Right lobe of liver (tissue), 6 donors: ENCODE measurements at places on chromosomes 2 and 18.

DNA sequence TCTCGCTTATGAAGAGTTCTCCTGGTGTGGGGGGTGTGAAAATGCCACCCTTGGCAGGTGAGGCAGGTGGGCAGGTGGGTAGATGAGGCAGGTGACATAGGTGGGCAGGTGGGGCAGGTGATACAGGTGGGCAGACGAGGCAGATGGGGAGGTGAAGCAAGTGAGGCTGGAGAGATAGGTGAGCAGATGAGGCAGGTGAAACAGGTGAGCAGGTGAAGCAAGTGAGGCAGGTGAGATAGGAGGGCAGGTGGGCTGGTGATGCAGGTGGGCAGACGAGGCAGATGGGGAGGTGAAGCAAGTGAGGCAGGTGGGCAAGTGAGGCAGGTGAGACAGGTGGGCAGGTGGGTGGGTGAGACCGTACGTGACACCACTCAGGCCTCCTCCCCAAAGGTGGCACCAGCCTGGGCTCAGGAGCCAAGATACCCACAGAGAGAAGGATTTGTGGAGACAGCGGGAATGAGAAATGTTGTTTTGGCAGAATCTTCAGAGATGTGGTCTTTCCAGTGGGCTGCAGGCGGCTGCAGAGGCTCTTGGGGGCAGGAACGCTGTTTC lies 232.3 kb upstream of the MYT1L start:
- no peak for DNase-seq

DNA sequence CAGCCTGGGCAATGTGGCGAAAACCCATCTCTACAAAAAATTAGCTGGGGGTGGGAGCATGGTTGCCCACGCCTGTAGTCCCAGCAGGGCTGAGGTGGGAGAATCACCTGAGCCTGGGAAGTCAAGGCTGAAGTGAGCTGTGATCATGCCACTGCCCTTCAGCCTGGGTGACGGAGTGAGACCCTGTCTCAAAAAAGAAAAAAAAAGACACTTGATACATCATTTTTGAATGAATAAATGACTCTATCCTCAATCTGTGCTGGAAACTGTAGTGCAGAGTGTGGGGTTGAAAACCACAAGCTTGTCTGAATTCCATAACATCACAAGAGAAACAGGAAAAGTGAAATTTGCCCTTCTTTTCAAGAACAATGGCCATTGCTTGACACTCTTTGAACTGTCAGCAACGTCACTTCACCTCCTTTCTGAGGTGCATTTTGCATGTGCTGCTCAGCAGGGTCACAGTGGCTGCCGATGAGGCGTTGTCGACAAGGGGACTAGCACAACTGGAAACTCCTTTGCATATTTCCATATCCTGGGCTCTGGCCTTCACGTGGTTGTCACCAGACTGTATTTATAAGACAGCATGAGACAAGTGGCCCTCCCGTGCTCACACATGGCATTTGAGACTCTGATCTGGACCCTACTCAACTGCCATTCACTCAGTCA lies 54.2 kb downstream of the DDX1 start:
- no peak for DNase-seq

DNA sequence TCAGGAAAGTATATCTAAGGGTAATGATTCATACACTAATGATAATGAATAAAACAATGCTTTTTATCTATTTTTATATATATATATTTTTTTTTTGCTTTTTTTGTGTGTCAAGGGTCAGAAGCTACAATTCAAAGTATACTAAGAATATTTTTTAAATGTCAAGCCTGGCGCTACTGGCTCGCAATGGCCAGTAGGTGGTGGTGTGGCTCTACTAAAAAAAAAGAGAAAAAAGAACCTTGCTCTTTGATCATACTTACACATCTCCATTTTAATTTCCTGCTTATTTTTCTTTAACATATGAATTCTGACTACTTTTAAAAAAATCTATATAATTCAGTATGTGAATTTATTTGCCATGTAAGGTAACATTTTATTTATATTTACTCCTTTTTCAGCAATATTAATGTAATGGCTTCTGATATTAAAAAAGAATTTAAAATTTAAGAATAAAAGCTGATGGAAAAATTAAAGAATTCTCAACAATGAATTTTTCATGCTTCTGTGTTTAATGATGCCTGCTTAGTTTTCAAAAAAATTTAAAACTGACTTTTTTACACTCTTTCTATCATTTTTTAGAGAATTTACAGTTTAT lies 232.9 kb downstream of the GULP1 start:
- no peak for DNase-seq

DNA sequence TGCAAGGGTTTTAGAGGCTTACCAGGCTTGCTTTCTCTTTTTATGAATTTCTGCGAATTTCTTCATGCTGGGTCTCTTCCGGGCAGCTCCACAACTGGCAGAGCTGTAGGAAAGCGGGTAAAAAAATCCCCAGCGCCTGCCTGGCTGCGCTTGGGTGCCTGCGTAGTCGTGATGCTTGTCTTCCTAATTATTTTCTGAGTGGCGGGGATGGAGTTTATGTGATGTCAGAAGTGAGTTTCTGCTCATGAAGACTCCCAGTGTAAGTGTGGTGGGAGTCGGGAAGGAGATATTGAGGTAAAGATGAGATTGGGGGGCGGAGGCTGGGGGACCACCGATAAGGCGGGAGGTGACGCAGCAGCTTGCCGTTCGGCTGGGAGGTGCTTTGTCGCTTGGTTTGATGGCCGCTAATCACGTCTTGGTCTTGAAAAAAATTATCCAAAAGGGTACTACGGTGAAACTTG lies 229.8 kb downstream of the LDLRAD4 start:
- DNase-seq = no peak

- DNase-seq = no peak
Measured at GRCh38 chr2:162890690-162891311, 52.2 kb upstream of the KCNH7 start.

DNA sequence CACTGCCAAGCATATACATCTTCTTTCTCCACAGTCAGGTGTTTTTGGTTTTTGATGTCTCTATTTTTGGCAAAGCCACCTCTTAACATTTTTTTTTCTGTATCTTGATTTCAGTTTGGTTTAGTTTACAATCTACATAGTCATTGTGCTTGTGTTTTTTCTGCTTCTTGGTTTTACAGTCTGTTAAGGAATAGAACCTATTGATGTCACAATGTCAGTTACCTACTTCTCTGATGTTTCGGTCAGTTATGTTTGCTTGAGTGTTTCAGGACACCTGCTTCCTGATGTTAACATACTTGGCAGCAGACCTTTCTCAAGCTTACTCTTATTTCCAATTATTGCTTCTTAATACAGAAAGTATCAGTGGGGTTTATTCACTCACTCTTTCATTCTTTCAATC lies 253.3 kb downstream of the SPAG16 start:
- DNase-seq = no peak

GRCh38 chr2:188984680-188985079 lies 10.5 kb downstream of the COL3A1 start:
- DNase-seq = no peak

DNA sequence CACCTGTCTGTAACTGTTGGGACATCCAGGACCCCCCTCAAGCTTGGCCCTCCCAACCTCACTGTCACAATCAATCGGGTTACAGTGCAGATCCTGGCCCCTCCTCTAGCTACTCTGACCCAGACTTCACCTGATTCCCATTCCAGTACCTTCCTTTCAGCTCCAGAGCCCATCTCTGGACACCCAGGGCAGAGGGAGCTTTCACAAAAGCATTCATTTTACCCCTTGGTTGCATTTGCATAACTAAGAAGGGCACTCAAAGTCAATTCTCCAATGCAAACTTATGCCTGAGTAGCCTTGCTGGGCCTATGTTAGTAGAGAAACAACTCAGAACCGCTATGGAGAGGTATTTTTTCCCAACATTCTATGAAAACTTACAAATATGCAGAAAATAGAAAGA lies 7.4 kb downstream of the ZAP70 start:
- no peak for DNase-seq

DNA sequence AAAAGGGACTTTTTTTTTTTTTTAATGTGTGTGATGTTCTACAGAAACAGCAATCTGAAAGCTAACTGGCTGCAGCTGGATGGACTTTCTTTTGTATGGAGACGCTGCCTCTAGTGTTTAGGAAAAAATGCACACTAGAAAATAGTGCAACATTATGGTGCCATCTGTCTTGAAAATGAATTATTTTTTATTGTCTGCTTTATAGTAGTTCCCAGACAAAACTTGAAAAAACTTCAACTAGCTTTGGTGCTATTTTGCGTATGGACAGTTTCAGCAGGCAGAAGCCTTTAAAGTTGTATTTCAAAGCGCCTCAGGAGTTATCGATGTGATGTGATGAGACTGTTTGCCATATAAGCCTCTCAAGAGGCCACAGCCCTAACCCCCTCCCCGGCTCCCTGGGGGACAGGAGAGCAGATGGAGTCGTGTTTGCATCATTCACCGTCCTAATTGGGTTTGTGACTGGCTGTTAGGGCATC lies 86.9 kb downstream of the LTBP1 start:
- no peak for DNase-seq

DNA sequence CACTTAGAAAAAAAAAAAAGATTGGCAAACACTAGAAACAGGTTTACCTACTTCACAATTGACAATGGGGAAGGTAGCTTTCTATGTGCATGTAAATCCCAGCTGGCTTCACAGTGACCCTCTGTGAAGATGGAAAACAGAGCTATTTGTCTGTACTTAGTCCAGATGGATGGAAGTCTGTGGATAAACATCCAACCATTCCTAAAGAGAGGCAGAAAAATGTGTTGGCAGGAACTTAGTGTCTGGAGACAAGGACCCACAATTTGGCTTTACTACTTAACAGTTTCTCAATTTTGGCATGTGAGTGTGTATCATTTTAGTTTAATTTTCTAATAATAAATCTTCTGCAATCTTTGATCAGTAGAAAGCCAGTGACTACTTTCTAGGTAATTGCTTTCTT lies 154.4 kb downstream of the RAD51AP2 start:
- DNase-seq = no peak

DNA sequence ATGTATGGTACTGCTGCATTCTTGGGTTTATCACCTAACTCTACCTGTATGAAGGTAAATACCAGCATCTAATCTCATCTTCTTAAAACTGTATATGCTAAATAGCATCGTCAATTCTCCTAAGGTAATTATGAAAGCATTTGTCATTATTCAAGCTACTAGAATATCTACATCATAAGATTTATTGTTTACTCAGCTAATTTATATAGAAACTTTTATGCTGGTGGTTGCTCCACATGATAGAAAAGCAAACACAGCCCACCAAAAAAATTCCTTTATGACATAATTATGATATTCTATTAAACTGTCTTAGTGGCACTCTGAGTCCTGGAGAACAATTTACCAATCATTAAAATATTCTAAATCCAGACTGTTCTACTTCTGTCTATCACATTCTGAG lies 1226.1 kb upstream of the NRXN1 start:
- DNase-seq = no peak

- peak; percentile 59 for DNase-seq
Measured at GRCh38 chr2:177165061-177165583, 47.5 kb upstream of the HNRNPA3 start.

GRCh38 chr2:11307764-11308415 lies 36.5 kb downstream of the ROCK2 start:
- no peak for DNase-seq

GRCh38 chr2:207492461-207492860 lies 37.3 kb upstream of the CREB1 start:
- DNase-seq = no peak

- DNase-seq = no peak
Measured at GRCh38 chr18:64718808-64719207, 569.9 kb upstream of the LINC00305 start.

GRCh38 chr2:129861666-129862288 lies 117.7 kb upstream of the RAB6C start:
- no peak for DNase-seq

- DNase-seq = peak; percentile 99
Measured at GRCh38 chr2:219229305-219230058, at the start of the genes ANKZF1 and ATG9A. ANKZF1 (plus strand) TSS chr2:219229806; CDS start chr2:219230258, 452 bp downstream. ATG9A (minus strand) TSS chr2:219229636; CDS start chr2:219228024, 1,612 bp downstream.

DNA sequence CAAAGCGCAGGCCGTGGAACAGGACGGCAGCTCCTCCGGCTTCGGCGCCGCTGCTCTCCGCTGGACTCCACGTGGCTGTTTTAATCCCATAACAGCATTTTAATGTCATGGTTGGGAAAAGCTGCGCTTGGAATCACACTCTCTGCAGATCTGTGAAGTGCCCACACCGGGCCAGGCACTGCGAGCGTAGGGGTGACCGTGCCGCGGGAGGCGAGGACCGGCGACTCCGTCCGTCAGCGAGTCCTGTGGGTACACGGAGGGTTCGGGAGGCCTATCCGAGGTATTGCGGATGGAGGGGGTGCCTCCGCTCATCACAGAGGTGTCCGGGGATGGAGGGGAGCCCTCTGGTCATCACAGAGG lies 198.0 kb upstream of the SALL3 start:
- no peak for DNase-seq

DNA sequence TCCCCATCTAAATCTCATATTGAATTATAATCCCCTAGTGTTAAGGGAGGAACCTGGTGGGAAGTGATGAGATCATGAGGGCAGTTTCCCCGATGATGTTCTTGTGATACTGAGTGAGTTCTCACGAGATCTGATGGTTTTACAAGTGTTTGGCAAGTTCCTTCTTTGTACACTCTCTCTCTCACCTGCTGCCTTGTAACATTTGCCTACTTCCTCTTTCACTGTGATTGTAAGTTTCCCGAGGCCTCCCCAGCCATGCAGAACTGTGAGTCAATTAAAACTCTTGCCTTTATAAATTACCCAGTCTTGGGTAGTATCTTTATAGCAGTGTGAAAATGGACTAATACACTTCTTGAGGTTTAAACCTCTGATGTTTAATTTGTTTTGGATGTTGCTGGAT lies 177.5 kb downstream of the CD8B2 start:
- no peak for DNase-seq

- no peak for DNase-seq
Measured at GRCh38 chr2:220117025-220117424, 489.6 kb downstream of the SLC4A3 start.

DNA sequence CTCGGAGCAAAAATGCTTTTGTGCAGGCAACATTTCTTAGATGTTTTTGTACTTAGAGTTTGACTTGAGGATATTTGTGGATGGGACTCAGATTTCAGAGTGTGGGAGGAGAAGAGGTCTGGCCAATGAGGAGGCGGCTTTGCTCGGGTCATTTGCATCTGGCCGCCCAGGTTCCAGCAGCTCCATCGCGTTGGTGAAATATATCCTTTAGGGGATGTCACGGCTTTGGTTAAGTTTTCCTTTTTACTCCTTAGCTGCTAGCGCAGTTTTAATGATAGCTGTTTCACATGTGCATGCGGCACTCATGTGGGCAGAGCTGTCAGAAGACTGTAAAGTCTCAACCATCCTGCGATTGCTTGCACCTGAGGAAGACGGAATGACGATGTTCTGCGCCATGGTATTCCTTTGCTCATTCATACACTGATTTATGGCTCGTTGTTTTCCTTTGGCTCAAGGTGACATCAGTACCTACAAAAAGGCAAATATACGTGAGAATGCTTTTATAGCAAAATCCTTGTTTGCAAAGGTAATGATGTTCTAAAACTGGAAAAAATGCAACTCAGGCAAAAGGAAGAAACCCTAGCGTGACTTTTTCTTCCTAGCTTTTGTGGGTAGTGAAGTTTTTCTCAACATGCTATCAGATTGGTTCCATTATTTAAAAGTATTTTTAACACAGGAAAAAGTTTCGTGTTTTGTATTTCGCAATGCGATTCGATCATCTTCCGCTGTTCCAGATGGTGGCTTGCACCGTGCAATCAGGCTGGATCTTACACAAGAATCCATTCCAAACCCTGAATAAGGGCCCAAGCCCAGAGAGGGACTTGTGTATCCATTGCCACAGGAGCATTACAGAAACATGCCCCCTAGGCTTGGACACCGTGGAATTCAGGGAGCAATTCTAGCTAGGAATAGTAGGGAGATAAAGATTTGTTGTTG lies 70.5 kb upstream of the ZNF516 start:
- DNase-seq = peak; percentile 55

GRCh38 chr2:64848945-64849344 lies 140.3 kb upstream of the SLC1A4 start:
- DNase-seq = no peak
